ENCODE measurements at places on chromosomes 6 and 20. TPM values are rescaled to one million over a fixed set of nuclear protein-coding genes. Genes with fewer than 3 reads are reported as not detected.

GRCh38 chr20:56952258-56953047 lies 314.0 kb downstream of the BMP7 start:
- DNase-seq = no peak

ABT1 gene
- polyA plus RNA-seq = 16.2 TPM

GRCh38 chr6:69542494-69542893 lies 254.3 kb downstream of the LMBRD1 start:
- no peak for DNase-seq

DNA sequence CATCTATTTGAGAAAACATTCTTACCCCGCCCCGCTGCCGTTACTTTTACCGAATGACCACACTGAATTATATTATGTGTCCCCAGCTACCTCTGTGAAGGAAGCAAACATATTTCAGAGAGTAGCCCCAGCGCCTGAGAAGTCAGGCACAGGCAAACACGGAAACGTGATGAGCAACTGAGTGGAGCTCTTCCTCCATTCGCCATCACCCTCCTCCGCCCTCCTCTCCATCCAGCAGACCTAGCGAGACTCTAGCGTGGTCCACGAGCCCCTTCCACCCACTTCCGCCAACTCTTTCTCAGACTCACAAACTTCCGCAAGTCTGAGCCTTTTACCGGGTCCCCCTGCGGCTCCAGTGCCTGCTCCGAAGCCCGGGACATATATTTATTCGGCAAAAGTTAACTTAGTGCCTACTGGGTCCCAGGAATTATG lies 582 bp downstream of the SNRPB start:
- peak; percentile 18 for DNase-seq

DNA sequence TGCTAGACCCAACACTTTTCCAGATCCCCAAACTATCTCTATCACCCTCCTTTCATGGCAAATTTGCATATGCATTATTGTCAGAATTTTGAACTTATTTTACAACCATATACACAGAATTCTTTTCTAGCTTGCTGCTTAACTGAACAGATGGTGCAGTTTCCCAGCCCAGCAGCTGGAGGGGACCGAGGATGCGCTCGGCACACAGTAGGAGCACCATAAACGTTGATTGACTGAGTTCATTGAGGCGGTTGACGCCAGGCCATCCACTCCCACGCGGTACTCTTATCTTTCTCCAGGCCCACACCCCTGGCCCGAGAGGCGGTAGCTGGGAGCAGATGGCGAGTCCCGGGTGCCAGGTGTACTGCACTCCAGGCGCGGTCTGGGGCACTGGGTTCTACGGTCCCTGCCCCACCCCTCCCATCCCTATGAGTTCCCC lies 6.8 kb upstream of the SOX4 start:
- no peak for DNase-seq

GRCh38 chr6:3884007-3884745 lies 35.0 kb downstream of the FAM50B start:
- DNase-seq = peak; percentile 35

DNA sequence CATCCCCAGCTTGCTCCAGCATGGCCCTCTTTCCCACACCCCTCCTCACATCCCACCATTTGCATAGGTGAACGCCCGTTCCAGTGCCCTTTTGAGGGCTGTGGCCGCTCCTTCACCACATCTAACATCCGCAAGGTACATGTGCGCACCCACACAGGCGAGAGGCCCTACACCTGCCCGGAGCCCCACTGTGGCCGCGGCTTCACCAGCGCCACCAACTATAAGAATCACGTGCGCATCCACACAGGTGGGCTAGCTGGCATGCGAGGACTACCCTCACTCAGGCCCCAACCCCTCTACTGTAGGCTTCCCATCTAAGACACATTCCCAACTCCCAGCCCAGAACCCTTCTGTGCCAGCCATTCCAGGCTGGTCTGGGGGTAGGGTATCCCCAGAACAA lies 6.1 kb upstream of the DEF6 start:
- no peak for DNase-seq

AVP gene
- polyA plus RNA-seq = 0.43 TPM

FAM162B gene
- polyA plus RNA-seq = 1.6 TPM

- DNase-seq = no peak
Measured at GRCh38 chr6:152119831-152120230, 312.3 kb downstream of the ESR1 start.

PTPRK gene
- 58.6 TPM for polyA plus RNA-seq

NUDT3 gene
- polyA plus RNA-seq = 21.0 TPM

DNA sequence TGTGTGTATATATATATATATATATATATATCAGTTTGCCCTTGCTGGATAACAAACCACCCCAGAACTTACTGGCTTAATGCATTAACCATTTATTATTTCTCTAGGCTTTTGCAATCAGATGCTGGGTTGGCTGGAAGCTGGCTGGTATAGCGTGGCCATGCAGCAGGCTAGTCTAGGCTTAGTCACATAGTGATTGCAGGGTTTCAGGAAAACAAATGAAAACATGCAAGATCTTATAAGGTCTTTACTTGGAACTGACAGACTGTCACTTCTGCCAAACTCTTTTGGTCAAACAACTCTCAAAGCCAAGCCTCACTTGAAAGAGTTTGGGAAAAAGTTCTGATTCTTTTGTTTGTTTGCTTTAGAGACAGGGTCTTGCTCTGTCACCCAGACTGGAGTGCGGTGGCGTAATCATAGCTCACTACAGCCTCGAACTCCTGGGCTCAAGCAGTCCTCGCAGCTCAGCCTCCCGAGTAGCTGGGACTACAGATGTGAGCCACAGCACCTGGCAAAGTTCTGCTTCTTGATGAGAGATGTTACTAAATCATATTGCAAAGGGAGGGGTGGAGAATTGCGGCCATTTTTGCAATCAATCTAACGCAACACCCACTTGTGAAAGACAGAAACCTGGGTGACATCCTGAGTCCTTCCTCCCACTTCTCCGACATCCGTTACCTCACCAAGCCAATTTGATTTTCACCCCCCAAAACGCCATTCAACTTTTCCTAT lies 74.6 kb upstream of the RNF24 start:
- no peak for DNase-seq

TREML2 gene
- 0.41 TPM for polyA plus RNA-seq

- DNase-seq = no peak
Measured at GRCh38 chr6:158211273-158212055, 43.3 kb downstream of the GTF2H5 start.

All from left renal pelvis (tissue), 4 donors.